ENCODE measurements at places on chromosomes 1 and 21.

GRCh38 chr1:234727018-234727940 lies 117.3 kb upstream of the IRF2BP2 start:
- DNase-seq: no peak

DNA sequence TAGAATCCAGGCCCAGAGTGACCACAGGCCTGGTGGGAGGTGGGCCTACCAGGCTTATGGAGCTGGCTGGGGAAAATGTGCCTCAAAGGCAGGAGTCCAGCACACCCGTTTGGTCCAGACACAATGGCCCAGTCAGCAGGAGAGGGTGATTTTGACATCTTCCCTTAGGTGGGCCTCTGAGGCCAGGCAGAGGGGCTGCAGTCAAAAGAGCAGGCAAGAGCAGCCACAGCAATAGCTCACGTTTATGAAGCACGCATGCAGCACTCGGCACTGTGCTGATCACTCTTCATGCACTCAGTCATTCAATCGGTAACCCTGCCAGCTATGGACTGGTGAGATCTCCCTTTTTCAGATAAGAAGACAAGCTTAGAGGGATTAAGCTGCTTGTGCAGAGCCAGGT lies 146.8 kb downstream of the LRIG2 start:
- no peak for DNase-seq

DNA sequence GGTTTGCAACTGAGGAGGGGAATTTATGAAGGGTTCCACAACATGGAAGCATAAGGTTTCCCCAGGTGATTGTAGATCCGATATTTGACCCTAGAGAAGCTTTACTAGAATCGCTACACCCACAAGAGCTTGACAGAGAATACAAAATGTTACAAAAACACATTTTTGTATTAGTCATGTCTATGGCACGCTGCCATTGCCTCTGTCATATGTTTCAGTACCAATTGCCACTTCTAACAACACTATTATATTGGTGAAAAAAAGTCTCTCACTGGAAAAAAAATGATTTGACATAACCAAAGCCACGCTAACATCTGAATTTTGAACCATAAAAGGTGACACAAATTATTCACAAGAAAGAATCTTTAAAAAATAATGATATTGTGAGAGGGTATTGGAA lies 214.5 kb downstream of the KCNT2 start:
- no peak for DNase-seq

- no peak for DNase-seq
These were observed 264.6 kb upstream of the PROX1 start for GRCh38 chr1:213723187-213723586.

GRCh38 chr1:87796471-87796901 lies 467.8 kb downstream of the LMO4 start:
- no peak for DNase-seq

- no peak for DNase-seq
These were observed 57.8 kb downstream of the ZMYM4 start for GRCh38 chr1:35326246-35326866.

DNA sequence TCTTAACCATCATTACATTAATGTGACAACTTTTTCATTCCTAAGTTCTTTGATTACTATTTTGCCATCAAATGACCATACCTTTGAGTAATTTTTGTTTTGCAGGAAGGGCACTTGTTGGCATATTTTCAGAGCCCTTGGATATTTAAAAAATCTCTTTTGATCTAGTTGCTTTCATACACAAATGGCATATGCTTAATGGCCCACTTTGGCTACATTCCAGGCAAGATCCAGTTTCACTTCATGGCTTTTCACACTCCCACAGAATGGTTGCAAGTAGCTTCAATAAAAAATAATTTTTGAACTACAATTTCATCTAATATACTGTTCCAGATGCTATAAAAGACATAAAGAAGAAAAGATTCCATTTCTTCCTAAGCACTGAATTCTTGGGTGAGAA lies 18.1 kb downstream of the ADAM30 start:
- no peak for DNase-seq

DNA sequence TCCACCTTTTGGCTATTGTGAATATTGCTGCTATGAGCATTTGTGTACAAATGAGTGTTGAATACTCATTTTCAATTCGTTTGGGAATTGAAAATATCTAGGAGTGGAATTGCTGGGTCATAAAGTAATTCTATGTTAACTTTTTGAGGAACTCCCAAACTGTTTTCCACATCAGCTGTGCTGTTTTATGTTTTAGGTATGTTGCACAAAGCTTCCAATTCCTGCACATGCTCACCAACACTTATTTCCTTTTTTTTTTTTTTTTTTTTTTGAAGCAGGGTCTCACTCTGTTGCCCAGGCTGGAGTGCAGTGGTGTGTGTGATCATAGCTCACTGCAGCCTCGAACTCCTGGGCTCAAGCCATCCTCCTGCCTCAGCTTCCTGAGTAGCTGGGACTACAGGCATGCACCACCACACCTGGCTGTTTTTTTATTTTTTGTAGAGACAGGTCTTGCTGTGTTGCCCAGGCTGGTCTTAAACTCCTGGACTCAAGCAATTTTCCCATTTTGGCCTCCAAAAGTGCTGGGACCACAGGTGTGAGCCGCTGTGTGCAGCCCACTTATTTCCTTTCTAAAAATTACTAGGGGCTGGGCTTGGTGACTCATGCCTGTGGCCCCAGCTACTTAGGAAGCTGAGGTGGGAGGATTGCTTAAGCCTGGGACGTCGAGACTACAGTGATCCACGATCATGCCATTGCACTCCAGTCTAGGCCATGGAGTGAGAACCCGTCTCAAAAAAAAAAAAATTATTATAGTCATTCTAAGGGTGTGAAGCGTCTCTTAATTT lies 33.4 kb downstream of the TMCC2 start:
- no peak for DNase-seq

DNA sequence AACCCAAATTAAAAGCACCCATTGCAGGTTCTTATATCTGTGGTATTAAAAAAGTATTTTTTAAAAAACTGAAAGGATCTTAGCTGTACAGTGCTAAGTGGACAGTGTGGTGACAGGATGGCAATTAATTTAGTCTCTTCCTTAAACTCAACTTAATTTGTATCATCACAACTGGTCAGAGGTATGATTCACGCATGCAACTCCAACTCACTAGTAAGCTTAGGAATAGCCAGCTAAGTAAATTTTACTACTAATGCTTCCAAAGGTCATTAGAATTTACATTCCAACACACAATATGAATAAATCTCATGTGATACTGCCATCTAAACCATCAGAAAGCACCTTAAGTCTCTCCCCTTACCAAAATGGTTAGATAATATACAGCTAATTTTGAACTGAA lies 35.4 kb downstream of the ENAH start:
- no peak for DNase-seq

DNA sequence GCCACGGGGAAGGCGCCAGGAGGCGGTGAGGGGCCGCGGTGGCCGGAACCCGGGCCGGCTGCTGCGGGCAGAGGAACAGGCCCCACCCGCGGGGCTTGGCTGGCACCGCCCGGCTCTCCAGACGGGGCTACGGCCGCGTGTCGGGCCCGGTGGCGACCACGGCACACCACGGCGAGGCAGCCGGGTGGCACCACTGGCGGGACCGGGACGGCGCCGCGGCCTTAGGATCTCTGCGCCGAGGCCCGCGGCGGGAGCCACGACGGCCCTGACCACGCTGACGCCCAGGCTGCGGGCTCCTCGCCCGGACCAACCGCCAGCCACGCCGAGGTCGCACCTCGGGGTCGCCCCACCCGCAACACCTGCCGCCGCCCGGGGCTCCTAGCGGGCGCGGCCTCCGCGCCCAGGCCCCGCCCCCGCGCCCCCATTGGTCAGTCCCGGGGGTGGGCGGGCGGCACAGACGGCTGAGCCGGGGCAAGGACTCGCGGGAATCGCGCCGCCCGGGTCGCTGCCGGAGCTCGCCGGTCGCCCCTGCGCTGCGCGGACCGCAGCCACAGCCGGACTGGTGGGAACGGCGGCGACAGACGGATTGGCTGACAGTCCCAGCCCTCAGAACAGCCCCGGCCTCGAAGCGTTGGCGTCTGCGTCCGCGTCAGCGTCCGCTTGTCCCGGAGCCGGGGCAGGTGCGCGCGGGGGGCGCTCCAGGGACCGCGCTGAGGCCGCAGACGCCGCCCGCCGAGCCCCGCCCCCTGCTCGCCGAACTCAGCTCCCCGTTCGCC lies at the start of gene BMP8A:
Gene BMP8A (plus strand): TSS at position 491 of the 776 bp plus-strand sequence. CDS start 356 bp downstream, outside the sequence.
- DNase-seq: peak; percentile 73

DNA sequence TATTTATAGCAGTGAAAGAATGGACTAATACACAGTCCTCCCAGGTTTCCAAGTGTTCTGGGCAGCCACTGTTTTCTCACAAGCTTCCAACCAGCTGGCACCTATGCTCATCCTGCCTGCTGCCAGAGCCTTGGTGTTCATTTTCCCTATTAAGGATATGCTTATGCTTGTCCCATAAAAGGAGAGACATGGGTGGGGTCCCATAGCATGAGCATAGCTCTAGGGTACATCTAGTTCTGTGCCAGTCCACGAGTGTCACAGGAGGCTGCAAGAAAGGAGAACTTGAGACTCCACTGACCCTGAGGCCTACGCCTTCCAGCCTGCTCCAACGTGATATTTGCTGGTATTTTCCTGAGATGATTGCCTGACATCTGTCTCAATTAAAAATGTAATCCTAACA lies 192.4 kb upstream of the PTGFR start:
- no peak for DNase-seq

DNA sequence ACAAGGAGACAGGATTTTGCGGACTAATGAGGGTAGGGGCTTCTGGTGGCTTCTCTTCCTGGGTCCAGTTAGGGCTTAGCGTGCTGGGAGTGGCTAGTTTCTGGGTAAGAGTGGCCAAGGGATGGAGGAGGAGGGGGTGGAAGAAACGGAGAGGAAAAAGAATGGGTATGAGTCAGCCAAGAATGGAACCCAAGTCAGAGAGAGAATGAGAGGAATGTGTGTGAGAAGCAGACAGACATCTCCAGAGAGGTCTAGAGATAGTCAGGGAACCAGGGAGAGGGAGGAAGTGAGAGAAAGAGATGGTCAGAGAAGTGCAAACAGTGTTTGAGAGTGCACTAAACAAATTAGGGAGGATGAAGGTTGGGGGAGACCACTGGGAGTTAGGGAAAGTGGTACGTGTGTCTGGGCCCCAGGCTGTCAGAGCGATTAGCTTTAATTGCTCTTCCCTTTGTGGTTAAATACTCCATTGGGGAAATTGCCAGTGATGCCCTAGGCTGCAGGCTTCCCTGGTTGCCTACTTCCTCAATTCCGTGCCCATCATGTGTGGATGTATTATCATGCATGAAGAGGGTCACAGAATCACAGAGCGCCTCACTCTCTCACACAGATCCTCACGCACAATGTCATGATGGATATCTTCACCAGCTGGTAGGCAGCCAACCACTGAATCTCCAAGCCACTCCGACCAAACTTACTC lies 1.4 kb downstream of the PEA15 start:
- no peak for DNase-seq

- no peak for DNase-seq
These were observed 112.8 kb downstream of the HIVEP3 start for GRCh38 chr1:41805771-41806471.

GRCh38 chr1:63698001-63698838 lies 75.6 kb upstream of the ROR1 start:
- no peak for DNase-seq

- no peak for DNase-seq
These were observed 102.3 kb upstream of the F3 start for GRCh38 chr1:94643819-94644218.

DNA sequence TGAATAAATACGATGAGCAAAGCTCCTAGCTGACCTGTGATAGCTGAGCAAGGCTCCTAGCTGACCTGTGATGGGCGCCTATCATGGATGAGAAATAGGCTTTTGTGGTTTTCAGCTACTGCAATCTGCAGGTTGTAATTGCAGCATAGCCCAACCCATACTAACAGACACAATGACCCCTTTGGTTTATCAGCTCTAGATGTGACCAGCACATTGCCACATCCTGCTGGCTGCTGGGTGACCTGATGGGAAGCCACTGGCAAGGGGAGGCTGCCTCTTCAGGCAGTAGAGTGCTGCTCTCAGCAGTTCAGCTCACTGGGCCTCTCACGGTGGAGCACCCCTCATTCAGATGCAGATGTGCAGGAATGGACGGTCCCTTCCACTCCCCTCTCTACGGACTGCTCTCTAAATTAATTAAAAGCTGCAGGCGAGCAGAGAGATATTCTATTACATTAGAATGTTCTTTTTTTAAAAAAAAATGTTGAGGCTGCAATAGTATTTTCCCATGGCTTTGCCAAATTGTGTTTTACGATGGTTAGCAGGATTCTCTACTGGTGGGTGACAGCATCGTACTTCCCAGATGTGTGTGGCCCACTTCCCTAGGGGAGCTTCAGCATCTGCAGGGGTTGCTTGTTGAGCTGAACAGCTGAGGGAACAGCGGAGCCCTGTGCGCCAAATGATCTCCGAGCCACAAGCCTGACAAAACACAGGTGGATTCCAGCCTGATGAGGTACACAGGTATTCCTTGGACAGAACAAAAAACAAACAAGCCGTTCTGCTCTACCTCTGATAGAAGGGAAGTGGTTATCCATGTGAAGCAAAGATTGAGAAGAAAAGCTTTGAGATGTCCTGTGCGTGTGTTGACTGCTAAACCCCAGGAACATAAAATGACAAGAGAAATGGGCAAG lies 65.0 kb downstream of the SYT6 start:
- no peak for DNase-seq

DNA sequence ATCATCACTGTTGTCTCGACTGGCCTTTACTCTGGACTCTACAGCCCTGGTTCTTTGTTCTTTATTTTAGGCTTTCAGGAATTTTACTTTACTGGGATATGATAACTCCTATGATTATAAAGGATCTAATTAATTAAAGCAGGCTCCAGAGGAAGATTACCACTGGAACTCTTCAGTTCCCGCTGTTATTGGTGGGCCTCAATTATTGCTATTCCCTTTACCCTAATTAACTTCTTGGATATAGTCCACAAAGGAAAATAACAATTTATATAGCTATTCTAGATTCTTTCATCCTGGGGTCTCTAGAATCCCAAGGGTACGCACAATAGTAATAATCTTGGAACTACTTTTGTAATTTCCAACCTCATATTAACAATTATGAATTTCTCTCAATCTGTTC lies 8.5 kb upstream of the OVAAL start:
- no peak for DNase-seq

GRCh38 chr1:94716965-94717364 lies 103.2 kb upstream of the SLC44A3 start:
- no peak for DNase-seq

DNA sequence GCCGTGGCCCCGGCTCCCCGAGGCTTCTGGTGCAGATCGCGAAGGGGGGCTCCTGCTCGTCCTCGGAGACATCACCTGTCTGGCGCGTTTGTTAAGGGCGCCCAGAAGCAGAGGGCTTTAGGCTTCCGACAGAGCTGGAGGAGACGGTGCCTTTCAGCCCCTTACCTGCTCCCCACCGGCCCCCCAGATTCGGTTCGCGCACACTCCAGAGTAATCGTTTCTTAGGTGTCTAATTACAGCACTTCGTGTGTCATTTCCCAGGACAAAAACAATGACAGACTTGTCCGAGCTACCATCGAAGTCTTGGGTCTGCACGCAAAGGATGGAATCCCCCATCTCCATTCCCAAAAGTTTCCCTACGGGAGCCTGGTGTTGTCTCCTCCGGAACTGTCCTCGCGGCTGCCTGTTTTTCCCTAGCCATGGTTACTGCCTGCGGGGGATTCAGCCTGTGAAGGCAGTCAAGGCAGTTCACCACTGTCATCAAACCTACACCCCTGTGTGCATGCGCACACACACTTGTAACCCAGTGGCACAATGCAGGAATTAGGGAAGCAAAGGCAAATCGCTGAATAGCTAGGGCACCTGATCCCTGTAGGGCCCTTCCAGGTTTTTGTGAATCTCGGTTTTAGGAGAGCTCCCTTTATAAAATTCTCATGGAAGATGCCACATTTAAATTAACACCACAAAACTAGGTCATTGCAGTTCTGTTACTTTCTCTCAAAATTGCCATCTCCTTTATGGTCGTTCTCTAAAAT lies 738 bp upstream of the CDC42BPA start:
- no peak for DNase-seq

- no peak for DNase-seq
These were observed 1.5 kb downstream of the SPATA6 start for GRCh38 chr1:48470481-48470855.

Measured in activated gamma-delta T cell (primary cell).